SJCRH30 (cell line): ENCODE measurements at places on chromosomes 7 and 10.

- no peak for DNase-seq
Measured at GRCh38 chr7:40468891-40469864, 334.4 kb downstream of the SUGCT start.

DNA sequence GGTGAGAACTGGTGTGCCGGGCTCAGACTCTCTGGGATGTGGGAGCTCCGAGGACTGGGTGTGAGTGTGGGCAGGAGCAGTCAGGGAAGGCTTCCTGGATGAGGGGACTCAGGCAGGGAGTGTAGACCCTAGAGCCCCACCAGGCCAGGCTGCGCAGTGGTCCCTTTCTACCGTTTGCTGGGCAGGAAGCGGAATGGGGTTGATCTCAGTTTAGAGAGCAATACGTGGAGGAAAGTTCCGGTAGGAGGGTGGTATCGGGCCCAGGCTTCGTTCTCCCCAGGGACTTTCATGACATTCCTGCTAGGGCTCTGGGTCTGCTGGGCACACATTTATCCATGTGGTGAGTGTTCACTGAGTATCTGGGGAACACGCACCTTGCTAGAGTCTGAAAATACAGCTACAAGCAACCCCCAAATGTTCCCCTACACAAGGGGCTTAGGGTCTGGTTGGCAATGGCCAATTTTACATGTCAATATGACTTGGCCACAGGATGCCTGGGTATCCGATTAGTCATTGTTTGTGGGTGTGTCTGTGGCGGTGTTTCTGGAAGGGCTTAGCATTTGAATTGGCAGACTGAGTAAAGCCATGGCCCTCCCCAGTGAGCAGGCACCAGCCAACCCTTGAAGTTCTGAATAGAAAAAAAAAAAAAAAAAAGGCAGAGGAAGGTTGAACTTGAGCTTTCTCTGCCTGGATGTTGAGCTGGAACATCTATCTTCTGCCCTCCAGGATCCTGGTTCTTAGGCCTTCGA lies 20.8 kb downstream of the GHRHR start:
- no peak for DNase-seq

DNA sequence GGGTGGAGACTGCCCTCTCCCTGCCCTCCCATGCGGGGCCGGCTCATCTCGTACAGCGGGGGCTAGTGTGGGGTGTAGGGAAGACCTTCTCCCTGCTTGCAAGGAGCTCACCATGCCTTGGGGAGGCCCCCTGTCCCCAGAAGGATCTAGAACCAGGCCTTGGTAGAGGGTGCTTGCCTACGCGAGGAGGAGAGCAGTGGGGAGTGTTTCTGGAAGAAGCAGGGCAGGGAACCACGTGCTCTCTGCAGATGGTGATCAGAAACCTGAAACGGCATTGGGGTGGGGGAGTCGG lies 2.7 kb downstream of the MAFK start:
- DNase-seq, result no peak

- DNase-seq, result no peak
Measured at GRCh38 chr10:132603851-132604533, 66.4 kb downstream of the INPP5A start.

DNA sequence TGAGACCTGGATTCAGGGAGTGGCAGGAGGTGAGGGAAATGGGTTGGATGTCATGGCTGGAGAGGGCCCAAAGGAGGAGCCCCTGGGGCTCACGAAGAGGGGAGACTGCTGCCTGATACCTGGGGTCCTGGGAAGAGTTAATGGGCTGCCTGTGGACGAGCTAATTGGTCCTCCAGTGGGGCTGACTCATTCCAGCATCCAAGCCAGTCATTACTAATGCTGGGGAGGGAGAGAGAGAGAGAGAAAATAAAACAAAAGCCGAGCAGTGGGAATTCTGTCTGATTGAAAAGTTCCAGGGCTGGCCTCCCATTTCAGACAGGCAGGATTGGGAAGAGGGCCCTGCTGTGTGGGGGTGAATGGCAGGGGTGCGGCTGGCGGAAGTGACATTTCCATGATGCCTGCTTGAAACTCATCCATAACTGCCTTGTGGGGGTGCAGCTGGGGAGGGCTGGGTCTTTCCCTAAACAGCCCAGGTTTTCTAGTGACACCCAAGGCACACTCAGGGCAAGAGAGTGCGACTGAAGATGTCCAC lies 297.8 kb downstream of the RPS24 start:
- no peak for DNase-seq

DNA sequence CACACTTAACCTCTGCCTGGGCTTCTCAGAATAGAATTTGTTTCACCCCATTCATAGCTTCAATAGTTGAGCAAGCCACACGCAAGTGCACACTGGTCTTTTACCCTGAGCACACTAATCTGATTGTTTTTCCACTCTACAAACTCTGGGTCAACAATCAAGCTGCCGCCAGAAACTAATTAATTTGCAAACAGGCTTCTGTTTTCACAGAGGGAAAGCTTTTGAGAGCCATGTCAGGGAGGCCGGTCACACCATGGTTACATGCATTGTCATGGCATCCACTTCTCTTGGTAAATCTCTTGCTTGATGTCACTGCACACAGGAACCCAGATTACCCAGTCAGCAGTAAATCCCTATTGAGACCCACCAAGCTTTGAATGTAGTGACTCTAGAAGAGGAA lies 154.2 kb downstream of the SEMA3A start:
- no peak for DNase-seq

DNA sequence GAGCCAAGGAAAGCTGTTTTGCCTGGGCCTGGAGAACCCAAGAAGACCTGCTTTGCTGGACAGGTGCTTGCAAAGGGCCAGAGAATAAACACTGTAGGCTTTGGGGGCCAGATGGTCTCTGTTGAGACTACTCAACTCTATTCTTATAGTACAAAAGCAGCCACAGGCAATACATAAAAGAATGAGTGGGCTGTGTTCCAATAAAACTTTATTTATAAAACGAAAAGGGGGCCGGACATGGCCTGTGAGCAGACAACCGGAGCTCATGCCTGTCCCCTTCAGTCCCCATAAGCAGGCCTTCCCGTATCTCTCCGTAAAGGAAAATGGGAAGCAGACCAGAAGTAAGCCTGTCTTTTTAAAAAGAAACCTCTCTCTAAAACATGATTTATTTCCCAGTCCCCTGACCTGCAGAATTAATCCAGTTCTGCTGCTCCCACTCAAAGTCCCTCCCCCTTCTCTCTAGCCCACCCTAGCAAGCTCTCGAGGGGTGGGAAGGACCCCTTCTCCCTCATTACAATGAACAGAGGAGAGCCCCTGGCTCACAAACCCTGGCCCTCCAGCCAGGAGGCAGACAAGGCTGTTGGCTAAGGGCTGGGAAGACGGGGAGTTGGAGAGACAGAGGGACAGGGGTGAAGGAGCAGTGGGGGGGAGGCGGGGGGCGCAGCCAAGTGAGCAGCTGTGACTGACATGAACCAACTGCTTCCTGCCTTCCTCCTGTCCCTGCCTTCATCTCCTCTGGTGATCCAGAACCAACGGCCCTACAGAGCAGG lies 177.8 kb downstream of the NEURL1 start:
- no peak for DNase-seq

DNA sequence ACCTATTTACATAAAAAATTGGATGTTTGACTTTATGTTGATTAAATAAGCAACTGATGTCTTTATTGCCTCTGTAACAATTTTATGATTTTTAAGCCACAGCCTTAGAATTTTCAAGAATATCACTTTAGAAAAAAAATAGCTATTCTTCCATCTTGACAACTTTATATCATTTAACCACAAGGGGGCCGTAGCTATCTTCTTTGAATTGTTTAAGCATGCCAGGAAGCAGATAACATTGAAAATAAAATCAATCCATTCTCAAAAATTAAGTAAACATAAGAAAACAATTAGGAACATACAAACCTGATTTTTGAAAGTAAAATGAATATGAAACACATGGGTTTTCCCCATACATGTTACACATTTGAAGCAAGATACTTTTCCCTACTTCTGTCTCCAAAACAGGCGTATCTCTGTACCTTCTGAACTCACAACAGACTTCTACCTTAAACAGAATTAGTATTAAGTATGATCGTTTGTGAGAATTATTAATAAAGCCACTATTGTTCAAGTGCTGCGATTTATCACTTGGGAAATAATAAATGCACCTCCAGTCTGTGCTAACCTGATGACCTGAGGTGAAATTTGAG lies 209.0 kb downstream of the CACNA2D1 start:
- no peak for DNase-seq
